NCI-H774 (cell line): ENCODE measurements at places on chromosomes 6 and 20.

- no peak for DNase-seq
These were observed 32.5 kb upstream of the DLGAP4 start for GRCh38 chr20:36273414-36274180.

DNA sequence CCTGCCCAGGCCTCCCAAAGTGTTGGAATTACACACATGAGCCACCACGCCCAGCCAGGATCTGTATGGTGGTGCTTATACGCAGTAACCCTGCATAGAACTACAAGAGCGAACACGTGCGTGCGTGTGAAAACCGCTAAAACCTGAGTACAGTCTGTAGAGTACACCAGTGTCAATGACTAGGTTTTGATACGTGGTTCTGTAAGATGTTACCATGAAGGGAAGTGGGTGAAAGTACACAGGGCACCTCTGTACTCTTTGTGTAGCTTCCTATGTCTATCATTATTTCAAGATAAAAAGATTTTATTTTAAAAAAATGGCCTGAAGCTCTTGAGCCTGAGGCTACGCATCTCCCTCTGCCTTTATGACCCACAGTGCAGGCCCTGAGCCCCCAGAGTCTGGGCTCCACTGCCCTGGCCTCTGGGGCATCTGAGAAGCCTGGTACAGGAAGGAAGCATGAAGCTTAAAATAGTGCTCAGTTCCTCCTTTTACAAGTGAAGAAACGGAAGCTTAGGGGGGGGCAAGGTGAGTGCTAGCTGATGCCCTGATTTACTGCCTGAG, 21.6 kb downstream of the LY86 start:
- DNase-seq, result no peak

GRCh38 chr6:144305567-144305966, 20.4 kb downstream of the UTRN start:
- no peak for DNase-seq

- no peak for DNase-seq
These were observed 4.7 kb upstream of the CCN6 start for GRCh38 chr6:112049026-112049799.

GRCh38 chr6:40997234-40997957, 41.6 kb downstream of the UNC5CL start:
- peak; percentile 41 for DNase-seq

- no peak for DNase-seq
These were observed 20.0 kb downstream of the HLA-B start for GRCh38 chr6:31336896-31337496.

DNA sequence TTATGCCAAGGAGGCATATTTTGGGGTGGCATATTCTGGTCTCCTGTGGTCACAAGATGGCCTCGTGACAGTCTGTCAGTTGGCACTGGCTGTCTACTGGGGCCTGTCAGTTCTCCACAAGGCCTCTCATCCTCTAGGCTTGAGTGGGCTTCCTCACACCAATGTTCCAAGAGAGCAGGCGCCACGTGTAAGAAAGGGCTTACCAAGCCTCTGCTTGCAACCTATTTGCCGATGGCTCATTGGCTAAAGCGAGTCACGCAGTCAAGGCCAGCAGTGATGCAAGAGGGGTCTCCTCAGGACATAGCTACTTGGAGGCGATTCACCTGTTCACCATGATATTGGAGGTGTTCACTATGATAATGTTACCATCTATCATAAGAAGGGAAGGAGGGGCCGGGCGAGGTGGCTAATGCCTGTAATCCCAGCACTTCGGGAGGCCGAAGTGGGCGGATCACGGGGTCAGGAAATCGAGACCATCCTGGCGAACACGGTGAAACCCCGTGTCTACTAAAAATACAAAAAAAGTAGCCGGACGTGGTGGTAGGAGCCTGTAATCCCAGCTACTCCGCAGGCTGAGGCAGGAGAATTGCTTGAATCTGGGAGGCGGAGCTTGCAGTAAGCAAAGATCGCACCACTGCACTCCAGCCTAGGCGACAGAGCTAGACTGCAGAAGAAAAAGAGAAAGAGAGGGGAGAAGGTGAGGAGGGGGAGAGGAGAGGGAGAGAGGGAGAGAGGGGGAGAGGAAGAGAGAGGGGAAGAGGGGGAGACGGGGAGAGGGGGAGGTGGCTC, 35.3 kb downstream of the C6orf52 start:
- DNase-seq, result no peak

GRCh38 chr6:167733740-167734661, 92.7 kb upstream of the AFDN start:
- DNase-seq, result no peak

GRCh38 chr20:623704-624103, 13.6 kb upstream of the TCF15 start:
- DNase-seq, result no peak

GRCh38 chr6:8082954-8083858, 19.0 kb upstream of the BLOC1S5 start:
- peak; percentile 22 for DNase-seq

GRCh38 chr6:169953686-169954085, 202.3 kb downstream of the ERMARD start:
- DNase-seq, result peak; percentile 35

- no peak for DNase-seq
These were observed 36.1 kb downstream of the DSE start for GRCh38 chr6:116406678-116407345.

- no peak for DNase-seq
These were observed 75.1 kb upstream of the AFDN start for GRCh38 chr6:167751579-167752115.

GRCh38 chr6:114569669-114570068, 226.8 kb upstream of the HS3ST5 start:
- no peak for DNase-seq

- DNase-seq, result no peak
These were observed 69.1 kb upstream of the ADTRP start for GRCh38 chr6:11847515-11848345.

GRCh38 chr6:54255886-54256285, 52.4 kb upstream of the TINAG start:
- DNase-seq, result no peak

DNA sequence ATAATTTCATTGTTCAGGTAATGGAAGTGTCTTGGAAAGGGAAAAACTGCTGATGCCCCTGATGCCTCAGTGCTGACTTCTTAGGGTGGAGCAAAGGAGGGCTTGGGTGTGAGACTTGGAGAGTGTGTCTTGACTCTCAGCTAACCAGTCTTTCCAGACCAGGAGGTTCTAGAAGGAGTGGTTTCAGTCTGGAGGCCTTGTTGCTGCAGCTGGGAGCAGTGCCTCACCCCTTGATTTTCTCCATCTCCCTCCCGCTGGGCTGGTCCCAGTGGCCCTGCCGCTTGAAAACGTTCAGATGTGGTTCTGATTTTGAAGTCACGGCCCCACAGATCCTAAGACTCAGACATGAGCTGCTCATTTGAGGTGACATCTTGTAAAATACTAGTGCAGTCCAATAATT, 5.4 kb downstream of the DSP start:
- no peak for DNase-seq

DNA sequence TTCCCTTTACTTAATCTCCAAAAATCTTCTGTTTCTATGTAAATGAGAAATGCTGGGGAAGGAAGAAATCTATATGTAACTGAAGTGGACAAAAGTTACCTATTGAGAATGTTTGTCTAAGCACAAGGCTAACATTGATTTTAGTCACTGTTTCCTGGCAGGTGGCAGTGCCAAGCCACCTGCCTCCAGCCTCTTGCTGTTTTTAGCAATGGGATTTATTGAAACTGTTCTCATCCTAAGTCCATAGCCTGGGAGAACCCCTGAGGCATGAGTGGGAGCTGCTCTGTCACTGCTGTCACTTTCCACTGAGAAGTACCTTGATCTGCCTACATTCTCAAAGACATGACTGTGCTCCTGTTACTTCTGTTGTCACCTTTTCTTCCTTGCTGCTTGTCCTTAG, 14.7 kb downstream of the ENPP3 start:
- peak; percentile 79 for DNase-seq

DNA sequence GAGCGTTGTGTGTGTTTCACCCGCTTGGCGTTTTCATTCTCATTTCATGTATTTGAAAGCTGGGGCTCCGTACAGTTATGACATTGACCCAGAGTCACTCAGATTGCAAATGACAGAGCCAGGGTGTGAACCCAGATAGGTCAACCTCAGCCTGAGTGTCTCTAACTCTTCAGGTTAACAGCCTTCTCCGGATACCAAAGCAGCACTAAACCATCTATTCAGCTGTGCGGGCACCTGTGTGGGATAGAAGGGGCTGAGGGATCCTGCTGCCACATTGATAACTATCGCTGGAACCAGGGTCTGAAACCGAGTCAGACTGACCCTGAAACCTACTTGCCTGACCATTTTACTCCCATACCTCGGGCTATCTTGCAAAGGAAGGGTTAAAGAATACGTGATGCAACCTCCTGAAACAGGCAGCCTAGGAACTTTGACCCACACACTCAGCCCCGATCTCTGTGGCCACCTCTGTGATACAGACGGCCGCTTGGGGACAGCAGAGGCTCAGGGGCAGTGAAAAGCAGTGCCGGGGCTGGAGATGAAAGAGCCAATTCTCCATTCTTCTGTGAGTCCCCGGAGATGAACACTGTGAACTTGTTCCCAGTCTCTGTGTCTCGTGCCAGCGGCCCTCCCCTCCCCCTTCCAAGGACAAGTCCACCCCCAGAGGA, 233.5 kb upstream of the QKI start:
- no peak for DNase-seq

DNA sequence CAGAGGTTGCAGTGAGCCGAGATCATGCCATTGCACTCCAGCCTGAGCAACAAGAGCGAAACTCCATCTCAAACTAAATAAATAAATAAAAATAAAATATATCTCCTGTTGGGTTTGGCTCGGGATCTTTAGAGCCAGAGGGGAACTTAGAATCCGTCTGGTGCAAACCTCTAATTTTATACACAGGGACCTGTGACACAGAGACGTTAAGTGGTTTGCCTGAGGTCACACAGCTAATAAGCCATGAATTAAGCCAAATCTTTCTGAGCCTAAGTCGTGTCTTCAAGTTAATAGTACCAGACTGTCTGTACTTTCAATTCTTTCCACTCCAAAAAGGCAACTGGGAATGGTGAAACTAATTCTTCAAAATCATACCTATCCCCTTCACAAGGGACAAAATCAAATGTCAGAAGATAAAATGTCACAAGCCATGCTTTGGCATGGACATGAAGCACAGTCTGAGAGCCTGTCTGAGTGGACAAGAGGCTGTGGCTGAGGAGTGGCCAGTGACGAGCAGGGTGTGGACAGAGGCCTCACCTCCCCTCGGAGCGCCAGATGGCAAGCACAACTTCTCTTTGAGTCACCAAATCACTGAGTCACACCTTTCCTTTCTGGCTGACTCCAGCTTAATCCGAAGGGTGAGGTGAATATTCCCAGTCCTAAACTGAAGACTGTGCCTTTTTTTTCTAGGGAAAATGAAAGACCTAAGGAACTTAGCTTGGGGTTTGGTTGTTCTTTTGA, 177.4 kb downstream of the TFAP2A start:
- DNase-seq, result no peak

- DNase-seq, result no peak
These were observed 11.3 kb downstream of the NT5E start for GRCh38 chr6:85460921-85461797.

DNA sequence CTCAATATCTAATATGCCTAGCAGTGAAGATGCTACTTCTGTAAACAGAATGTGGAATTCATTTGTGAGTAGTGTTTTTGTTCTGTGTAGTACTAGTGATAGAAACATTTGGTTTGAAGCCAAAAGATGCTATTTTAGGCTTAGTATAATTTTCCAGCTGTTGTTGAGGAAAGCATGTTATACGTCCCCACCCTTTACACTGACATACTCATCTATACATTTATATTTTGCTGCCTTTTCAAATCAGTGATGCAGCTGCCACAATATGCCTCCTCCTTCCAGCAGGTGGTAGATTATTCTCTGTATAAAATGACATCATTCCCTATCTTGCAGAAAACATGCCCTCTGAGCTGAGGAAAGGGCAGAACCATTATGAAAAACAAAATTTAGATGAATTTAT, 1217.6 kb upstream of the GJE1 start:
- DNase-seq, result peak; percentile 40

GRCh38 chr6:145736661-145737144, 1.4 kb upstream of the EPM2A start:
- no peak for DNase-seq

GRCh38 chr6:44276667-44277640, 6.7 kb downstream of the TMEM151B start:
- DNase-seq, result no peak

DNA sequence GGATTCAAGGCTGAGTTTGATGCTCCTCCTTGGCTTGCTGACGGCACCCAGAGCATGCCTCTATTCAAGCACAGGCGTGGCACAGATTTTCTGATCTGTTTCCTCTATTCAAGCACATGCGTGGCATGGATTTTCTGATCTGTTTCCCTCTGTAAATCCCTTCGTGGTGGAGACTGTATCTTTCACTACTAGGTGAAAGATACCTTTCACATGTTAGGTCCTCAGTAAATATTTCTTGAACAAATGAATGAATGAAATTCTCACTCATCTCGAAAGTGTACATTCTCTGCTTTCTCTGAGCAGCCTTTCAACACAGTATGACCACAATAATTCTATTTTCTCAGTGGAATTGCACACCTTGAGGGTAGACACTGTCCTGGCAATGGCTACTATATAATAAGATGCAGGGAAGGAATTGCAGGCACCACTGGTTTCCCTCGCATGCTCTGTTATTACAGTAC, 72.6 kb upstream of the F13A1 start:
- no peak for DNase-seq

DNA sequence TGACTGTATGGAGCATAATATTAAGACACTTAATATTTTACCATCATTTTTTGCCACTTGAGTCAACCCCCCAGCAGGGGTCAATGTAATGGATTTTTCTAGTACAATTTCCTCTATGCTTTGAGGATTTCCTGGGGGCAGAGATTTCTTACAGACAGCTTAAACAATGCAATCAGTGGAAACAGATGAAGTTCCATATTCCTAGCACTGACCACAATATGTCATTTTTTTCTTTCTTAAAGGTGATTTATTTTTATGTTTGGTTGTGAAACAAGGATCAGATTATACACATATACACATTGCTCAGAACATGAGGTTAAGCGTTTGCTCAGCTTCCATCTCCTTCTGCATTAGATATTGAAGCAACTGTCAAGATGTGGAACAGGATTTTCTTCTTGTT, 82.0 kb upstream of the ID4 start:
- DNase-seq, result no peak

- DNase-seq, result peak; percentile 68
These were observed 140.4 kb upstream of the COL21A1 start for GRCh38 chr6:56387621-56388414.

DNA sequence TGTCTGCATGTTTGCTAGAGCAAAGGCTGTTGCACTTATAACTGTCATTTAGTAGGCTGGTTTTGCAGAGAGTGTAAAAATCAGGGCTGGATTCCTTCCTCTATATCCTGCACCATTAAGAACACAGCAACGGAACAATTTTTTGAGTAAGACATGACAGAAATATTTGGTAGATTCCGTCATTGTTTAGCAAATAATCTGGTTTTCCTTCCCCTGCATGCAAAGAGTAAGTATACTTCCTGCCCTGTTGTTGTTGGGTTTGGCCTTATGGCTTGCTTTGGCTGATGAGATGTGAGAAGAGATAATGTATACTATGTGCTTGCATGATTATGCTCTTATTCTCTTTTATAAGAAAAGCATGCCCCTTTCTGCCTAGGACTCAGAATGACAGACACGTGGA, 23.8 kb downstream of the MANEA start:
- DNase-seq, result no peak

GRCh38 chr20:5397393-5397792, 80.6 kb upstream of the PROKR2 start:
- DNase-seq, result no peak

- DNase-seq, result no peak
These were observed 14.0 kb downstream of the EPB41L2 start for GRCh38 chr6:131048933-131049515.

GRCh38 chr6:105318660-105319059, 84.2 kb downstream of the PREP start:
- no peak for DNase-seq

GRCh38 chr6:139500977-139501376, 126.5 kb upstream of the CITED2 start:
- no peak for DNase-seq
